GM10248 (cell line): ENCODE measurements at places on chromosomes 4 and X.

DNA sequence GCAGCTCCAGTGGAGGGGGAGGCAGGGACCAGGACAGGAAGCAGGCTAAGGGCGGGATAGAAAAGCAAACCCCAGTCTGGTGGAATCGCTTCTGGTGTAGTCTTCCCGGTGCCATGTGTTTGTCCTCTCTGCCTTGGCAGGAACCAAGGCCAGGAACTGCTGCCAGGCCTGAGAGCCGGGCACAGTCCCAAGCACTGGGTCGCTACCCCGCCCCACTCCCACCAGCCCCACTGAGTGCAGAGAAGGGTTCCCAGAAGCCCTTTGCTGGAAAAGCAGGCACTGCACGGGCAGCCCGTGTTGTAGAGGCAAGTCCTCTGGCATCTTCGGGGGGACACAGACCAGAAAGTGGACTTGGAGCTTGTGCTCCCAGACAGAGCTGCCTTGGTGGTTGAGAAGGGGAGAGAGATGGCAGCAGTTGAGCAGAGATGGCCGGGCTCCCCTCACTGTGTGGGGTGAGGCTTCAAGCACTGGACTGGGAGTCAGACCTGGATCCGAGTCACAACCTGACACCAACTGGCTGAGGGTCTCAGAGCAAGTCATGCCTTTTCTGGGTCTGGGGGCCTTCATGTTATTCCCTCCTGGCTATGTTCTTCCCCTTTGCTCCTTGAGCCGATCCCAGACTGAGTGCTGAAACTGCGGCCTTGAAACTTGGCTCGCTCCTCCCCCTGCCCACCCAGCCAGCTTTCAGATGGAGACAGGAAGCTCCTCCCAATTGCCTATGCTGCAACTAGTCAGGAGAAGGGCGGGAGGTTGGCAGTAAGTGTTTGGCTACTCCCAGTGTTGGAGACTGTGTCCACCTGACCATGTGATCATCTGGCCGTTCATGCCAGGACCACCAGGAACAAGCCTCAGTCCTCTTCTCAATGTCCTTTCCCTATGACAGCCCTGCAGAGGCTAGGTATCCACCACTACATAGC is 59.7 kb upstream of the MTM1 start:
- DNase-seq: no peak

DNA sequence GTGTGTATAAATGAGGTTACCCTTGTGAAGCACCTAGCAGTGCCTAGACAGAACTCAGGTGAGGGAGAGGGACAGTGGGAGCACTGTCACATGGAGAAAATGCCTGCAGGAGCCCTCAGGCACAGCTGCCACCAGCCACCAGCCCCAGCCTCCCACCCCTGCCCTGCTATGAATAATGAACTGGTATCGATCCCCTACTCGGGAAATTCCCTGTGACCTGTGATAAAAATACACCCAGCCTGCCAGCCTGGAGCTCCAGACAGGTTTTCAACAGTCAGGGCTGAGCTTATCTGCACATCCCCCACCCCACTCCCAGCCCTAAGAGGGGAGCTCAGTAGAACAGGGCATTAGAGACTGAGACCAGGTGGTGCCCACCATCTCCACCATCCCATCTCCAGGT is 159.6 kb upstream of the PJA1 start:
- peak; percentile 2 for DNase-seq

- DNase-seq: no peak
These were observed 216.7 kb downstream of the IL13RA2 start for GRCh38 chrX:114800719-114801118.

DNA sequence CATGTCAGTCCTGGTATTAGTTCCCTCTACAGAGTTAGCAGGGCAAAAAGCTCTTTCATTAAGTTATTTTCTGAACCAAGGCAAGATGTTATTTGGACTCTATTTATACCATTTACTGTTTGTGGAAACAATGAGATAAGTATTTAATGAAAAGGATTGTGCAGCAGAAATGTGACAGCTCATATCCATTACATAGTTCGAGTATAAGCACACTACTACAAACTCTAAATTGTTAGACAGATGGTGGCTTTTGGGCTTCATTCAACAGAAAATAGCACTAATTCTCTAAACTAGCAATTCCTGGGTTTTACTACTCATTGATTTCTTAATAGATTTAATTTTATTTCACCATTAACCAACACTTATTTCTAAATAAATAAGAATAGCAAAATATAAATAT is 95.2 kb upstream of the ANK2 start:
- no peak for DNase-seq

GRCh38 chr4:24801136-24801855 is 5.9 kb downstream of the SOD3 start:
- no peak for DNase-seq

DNA sequence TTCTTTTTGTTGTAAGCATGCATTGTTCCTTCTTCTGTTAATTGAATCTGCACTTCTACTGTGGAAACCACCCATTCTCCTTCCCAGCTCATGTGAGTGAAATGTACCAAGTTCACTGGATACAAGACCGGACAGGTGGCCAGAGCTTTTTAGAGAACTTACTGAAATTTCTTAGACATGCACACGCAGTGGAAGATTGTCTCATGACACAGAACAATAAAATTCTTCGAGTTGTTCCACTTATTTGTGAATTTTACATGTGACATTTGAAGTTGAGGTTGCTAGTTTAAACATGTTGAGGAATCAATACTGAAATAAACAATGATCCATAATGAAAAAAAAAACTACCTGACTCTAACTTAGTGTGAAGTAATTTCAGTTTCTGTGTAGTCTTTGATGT is 568.0 kb downstream of the TECRL start:
- no peak for DNase-seq

DNA sequence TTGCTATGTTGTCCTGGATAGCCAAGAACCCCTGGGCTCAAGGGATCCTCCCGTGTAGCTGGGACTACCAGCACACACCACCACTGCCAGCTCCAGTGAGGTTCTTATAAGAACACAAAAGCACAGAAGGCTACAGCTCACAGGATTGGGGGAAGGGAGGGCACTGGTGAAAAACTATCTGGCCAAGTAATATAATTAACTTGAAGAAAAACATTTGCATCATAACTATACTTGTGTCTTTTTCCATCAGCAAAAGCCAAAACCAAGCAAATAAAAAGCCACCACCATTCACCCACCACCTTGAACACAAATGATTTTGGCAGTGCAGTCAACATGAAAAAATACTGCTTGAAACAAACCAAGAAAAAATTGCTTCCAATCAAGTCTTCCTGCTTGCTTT is 188.2 kb downstream of the MAML3 start:
- DNase-seq: no peak

GRCh38 chrX:20664774-20665173 is 398.1 kb upstream of the RPS6KA3 start:
- no peak for DNase-seq

- no peak for DNase-seq
These were observed 1.8 kb upstream of the GPC3 start for GRCh38 chrX:133987188-133987587.

DNA sequence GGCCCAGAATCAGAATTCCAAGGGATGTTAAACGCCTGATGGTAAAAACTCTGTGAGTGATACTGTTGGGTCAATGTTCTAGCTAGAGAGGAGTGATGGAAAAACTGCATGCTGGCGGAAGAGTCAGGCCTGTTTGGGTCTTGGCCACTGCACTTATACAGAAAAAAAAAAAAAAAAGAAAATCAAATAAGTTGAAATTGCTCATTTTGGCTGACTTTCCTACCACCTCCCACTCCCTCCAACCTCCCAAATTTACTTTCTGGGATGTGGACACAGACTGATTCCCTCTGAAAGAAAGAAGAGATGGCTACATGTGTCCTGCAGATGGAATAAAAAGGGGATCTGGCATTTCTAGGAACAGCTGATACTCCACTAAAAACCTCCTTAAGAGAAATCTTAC is 234.1 kb upstream of the GIMD1 start:
- DNase-seq: no peak

- DNase-seq: no peak
These were observed 30.0 kb upstream of the HUWE1 start for GRCh38 chrX:53716328-53717088.

DNA sequence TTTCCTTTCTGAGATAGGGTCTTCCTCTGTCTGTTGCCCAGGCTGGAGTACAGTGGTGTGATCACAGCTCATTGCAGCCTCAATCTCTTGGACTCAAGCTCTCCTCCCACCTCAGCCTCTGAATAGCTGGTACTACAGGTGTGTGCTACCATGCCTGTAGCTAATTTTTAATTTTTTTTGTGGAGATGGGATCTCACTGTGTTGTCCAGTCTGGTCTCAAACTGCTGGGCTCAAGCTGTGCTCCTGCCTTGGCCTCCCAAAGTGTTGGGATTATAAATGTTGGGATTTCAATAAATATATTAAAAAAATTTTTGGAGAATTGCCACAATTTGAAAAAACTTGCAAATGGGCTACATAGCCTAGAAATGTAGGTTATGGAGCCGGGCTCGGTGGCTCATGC is 18.5 kb downstream of the RAPGEF2 start:
- DNase-seq: no peak

DNA sequence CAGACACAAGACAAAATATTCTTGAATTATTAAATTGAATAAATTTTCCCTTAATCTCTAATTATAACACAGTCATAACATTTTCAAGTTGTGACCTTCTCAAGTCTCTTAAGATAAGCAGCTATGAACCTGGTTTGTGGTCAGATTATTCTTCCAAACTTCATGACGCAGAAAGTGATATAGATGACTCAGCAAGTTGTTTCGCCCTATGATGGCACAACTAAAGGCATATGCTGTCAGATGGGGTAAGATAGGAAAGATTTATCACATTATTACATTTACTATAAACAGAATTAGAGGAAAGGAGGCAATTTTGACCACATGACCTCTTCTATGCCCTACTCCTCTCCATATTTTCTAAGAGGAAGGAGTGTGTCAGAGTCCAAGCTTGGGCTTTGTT is 4.6 kb upstream of the DCAF12L2 start:
- no peak for DNase-seq

- DNase-seq: no peak
These were observed 141.7 kb upstream of the RAI2 start for GRCh38 chrX:18002791-18003190.

DNA sequence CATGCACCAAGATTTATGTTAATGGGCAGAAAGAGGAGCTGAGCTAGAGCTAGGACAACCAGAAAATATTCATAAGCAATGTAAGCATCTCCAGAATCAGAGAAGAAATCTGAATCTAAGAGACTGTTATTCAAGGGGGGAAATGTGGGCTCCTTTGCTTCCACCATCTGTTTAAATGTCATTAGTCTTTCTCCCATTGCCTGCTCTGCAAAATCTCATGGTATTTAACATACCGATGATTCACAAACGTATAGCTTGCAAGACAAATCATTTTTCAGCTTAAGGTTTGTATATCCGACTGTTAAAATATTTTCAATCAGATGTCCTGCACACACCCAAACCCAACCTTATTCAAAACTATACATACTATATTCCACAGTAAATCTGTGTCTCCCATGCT is 133.4 kb upstream of the TACR3 start:
- DNase-seq: no peak

- DNase-seq: peak; percentile 22
These were observed 608 bp downstream of the TAF1 start for GRCh38 chrX:71366674-71367256.

DNA sequence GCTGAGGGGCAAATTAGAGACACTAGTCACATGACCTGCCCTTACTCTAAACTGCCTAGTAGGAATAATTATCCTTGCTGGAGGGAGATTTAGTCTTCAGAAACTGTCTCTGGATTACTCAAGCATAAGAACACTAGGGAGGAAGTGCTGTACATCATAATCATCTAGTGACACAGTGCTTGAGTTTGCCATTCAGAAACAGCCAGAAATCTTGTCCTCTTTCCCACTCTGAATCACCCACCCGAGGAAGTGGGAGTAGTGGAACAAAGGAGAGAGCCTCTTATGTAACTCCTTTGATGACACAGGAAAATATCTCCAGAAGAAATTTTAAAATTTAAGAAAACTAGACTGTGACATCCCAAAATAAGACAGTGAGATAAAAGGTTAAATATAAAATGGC is 69.3 kb upstream of the PCDH19 start:
- no peak for DNase-seq

GRCh38 chr4:28774344-28774743 is 1913.7 kb downstream of the STIM2 start:
- no peak for DNase-seq

GRCh38 chrX:108033890-108034289 is 11.0 kb upstream of the VSIG1 start:
- no peak for DNase-seq

DNA sequence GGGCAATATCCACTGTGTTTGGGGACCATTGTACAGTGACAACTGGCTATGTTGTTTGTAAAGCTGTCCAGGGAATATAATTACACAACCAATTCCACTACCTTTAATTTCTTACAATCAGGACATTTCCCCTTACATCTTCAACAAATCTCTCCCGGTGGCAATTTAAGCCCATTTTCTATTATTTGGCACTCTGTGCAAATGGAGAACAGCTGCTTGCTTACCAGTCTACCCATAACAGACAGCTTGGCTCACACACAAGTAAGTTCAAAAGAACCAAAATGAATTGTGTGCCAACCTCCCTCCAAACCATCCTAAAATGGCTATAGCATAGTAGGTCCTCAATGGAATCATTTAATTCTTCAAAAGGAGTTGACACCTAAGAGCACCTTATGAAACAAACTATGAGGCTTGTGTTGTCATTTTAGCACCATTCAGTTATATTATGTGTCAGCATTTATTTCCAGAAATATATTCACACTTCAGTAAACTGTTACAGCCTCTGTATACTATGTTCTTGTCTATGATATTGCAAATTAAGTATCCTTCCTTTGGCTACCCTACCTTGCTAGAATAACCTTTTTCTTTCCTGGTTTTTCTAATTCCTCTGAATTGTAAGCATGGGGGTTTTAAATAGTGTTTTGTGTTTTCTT is 18.4 kb downstream of the GABRA4 start:
- no peak for DNase-seq

- DNase-seq: no peak
These were observed 22.2 kb downstream of the SPINK2 start for GRCh38 chr4:56799161-56799759.

DNA sequence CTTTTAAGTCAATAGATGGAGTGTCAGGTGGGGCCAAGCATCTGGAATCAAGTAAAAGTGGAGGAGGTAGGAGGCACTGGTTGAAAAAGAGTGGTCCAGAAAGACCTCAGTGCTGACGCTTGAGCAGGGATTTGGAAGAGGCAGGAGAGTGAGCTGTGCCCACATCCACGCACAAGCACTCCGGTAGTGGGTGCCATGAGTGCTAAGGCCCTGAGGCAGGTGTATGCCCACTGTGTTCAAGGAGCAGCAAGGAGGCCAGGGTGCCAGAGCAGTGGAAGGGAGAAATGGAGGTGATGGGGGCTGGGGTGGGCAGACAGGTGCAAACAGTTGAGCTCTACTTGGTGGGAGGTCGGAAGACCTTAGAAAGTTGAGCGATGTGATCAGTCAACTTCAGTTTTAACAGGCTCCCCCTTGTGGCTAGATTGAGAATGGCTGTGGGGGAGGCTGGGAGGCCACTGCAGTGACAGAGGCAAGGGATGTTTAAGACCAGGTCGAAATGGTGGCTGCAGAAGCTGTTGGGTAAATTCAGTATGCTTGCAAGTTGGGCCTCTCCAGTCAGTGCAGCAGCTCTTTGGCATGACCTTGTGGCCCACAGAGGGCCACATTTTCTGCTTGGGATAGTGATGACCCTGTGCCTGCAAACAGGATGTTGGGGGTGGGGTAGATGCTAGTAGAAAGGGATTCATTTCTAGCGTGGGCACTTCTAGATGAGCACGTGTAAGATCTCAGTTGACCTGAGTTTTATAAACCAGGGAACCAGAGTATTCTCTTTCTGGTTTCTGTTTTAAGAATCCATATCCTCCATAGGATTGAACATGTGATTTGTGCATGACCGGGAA is 12.7 kb downstream of the TKTL1 start:
- DNase-seq: peak; percentile 58
